ENCODE measurements at places on chromosomes 1 and 21. TPM values are rescaled to one million over a fixed set of nuclear protein-coding genes. Genes with fewer than 3 reads are reported as not detected.

GRCh38 chr1:200211157-200211556, 183.6 kb downstream of the NR5A2 start:
- DNase-seq: no peak
- no peaks in the 10 kb centered on the region for H3K27me3 ChIP-seq
- no peaks in the 10 kb centered on the region for H3K36me3 ChIP-seq
- no peak overlapping the region for H3K4me3 ChIP-seq

GRCh38 chr1:209560952-209561351, 22.6 kb upstream of the CAMK1G start:
- H3K4me1 ChIP-seq: no peaks in the 10 kb centered on the region
- H3K36me3 ChIP-seq: no peaks in the 10 kb centered on the region
- DNase-seq: no peak
- H3K27ac ChIP-seq: no peak overlapping the region
- H3K4me3 ChIP-seq: no peak overlapping the region

DNA sequence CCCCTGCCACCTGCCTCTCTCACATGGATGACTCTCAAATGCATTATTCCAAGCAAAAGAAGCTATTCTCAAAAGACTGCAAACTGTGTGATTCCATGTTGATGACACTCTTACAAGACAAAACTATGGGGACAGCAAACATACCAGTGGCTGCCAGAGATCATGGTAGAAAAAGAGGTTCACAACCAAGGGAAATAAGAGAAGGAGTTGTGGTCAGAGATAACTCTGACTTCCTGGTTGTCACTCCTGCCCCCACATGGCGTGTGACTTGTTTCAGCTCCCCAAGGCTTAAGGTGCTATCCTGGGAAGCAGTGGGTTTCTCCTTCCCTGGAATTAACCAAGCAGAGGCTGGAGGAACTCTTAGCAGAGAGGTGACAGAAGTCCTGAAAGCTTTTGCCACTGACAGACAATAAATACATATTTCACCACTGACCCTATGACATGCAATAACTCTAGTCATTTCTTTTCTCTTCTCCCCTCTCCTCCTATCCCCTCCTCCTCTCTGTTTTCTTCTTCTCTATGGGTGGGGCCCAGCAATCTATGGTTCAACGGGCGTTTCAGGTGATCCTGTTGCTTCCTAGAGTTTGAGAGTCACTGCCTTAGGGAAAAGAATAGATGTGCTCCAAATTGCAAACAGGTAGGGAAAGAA, 185.1 kb downstream of the FCRL5 start:
- H3K36me3 ChIP-seq: no peaks in the 10 kb centered on the region
- DNase-seq: no peak
- no peak overlapping the region for H3K4me3 ChIP-seq

GRCh38 chr1:7383671-7384520, 387.2 kb upstream of the VAMP3 start:
- peak; percentile 9 for DNase-seq
- H3K4me3 ChIP-seq: no peak overlapping the region
- no peaks in the 10 kb centered on the region for H3K4me1 ChIP-seq
- no peaks in the 10 kb centered on the region for H3K27me3 ChIP-seq
- no peaks in the 10 kb centered on the region for H3K36me3 ChIP-seq

DNA sequence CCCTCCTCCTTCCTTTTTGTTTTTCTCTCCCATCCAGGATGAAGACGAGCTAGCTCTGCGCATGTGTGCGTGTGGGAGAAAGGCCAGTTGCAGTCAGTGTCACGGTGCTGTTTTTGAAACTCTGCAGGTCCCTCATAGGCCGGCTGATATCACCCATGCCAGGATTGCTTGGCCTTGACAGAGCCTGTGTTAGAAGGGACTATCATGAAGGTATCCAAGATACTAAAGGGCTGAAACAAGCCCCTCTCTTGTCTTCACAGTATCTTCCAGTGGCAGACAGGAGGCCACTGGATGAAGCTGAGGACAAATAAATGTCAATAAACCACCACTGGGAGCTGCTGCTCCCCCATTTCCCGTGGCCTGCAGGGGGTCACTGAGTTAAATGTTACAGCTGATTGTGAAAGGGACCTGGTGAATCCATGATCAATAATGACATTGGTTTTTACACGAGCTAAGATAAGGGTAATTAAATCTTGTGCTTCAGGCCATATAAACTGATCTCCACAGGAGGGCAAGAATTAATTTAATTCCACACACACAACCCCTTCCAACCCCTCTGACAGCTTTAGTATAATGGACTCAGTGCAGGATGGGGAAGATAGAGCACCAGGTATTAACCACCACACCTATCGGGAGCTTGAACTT, 64.6 kb upstream of the TARBP1 start:
- H3K36me3 ChIP-seq: no peaks in the 10 kb centered on the region
- no peak for DNase-seq
- H3K27ac ChIP-seq: peak overlapping the region; percentile 35
- H3K4me1 ChIP-seq: peaks cover 13% of the 10 kb centered on the region
- no peaks in the 10 kb centered on the region for H3K27me3 ChIP-seq

DNA sequence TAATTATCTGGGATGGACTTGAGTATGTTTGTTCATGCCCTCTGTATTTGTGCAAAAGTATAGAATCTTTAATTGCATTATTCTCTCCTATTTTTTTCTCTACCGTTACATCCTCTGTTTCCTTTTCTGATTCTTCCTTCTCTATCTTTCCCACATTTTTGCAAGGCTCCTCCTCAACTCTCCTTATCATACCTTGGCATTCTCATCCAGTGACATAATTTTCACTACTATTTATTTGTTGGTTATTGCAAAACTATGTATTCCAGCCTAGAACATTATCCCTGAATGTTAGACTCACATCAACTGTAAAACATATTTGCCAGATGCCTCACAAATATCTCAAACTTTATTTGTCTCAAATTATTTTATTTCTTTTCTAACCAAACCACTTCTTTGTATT, 381.9 kb downstream of the COL11A1 start:
- H3K27ac ChIP-seq: no peak overlapping the region
- H3K4me1 ChIP-seq: no peaks in the 10 kb centered on the region
- DNase-seq: no peak
- no peak overlapping the region for H3K4me3 ChIP-seq
- no peaks in the 10 kb centered on the region for H3K36me3 ChIP-seq

- no peak overlapping the region for H3K27ac ChIP-seq
- peaks cover 9% of the 10 kb centered on the region for H3K36me3 ChIP-seq
- H3K4me3 ChIP-seq: no peak overlapping the region
- DNase-seq: no peak
- peaks cover 8% of the 10 kb centered on the region for H3K4me1 ChIP-seq
These were observed 4.9 kb downstream of the PPP1R8 start for GRCh38 chr1:27835501-27835900.

GRCh38 chr1:236706183-236706582, 19.9 kb downstream of the ACTN2 start:
- no peak overlapping the region for H3K4me3 ChIP-seq
- no peaks in the 10 kb centered on the region for H3K27me3 ChIP-seq
- DNase-seq: no peak
- no peaks in the 10 kb centered on the region for H3K36me3 ChIP-seq

DNA sequence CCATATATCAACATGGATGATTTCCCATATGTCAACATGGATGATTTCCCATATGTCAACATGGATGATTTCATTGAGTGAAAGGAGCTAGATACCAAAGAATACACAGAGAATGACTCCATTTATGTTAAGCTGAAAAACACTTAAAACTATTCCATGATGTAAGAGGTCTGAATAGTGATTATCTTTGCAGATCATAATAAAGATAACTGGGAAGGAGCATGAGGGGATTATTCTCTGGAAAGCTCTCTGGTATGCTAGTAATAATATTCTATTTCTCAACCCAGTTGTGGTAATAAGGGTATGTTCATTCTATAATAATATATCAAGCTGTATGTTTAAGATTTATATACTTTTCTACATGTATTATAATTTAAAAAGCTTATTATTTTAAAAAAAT, 14.1 kb downstream of the SYNJ1 start:
- H3K27ac ChIP-seq: no peak overlapping the region
- no peaks in the 10 kb centered on the region for H3K4me1 ChIP-seq
- H3K4me3 ChIP-seq: no peak overlapping the region
- H3K27me3 ChIP-seq: no peaks in the 10 kb centered on the region

GRCh38 chr1:241574154-241574553, 42.0 kb downstream of the KMO start:
- H3K4me1 ChIP-seq: no peaks in the 10 kb centered on the region
- no peak for DNase-seq
- H3K27me3 ChIP-seq: no peaks in the 10 kb centered on the region
- H3K4me3 ChIP-seq: no peak overlapping the region

GRCh38 chr1:32060914-32061313, 11.8 kb upstream of the TMEM39B start:
- H3K4me3 ChIP-seq: no peak overlapping the region
- DNase-seq: no peak
- H3K4me1 ChIP-seq: no peaks in the 10 kb centered on the region
- H3K27ac ChIP-seq: no peak overlapping the region
- H3K36me3 ChIP-seq: peaks cover 6% of the 10 kb centered on the region
- H3K27me3 ChIP-seq: no peaks in the 10 kb centered on the region

DNA sequence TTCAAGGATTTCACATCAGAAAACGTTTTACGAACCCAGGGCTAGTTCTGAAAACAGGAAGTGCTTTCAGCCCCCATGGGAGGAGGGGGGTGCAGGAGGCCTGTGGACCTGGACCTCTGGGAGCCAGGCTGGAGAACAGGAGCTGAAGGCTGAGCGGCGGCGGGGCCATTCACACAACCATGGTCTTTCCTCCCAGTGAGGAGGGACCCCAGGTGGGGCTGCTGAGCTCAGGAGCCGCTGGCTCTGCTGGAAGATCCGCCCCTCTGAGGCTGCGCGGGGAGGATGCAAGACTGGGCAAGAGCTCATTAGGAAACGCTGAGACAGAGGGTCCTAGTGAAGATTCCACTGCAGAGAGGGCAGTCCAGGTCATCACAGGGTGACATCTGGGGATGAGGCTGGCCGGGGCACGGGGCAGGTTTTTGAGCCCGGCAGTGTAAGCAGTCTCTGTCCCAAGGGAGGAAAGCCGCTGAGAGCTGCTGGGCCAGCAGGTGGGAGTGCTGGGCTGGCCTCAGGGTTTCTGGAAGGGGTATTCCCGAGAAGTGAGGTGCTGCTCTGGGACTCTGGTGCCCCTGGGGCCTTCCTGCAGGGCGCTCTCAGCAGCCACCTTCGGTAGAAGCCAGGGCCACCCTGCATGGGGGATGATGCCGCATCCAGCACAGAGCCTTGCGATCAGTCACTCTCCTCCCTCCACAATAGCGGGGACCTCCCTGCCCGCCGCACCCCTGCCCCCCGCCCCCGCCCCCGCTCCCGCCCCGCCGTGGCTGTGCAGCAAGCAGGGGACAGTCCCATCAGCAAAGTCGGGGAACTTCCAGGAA, 7.5 kb downstream of the MX2 start:
- DNase-seq: no peak
- H3K27me3 ChIP-seq: no peaks in the 10 kb centered on the region
- H3K4me3 ChIP-seq: peak overlapping the region; percentile 19
- H3K4me1 ChIP-seq: no peaks in the 10 kb centered on the region

GRCh38 chr1:62438163-62438562, 1.3 kb downstream of the USP1 start:
- H3K27me3 ChIP-seq: no peaks in the 10 kb centered on the region
- H3K4me1 ChIP-seq: peaks cover 4% of the 10 kb centered on the region
- peak overlapping the region; percentile 95 for H3K4me3 ChIP-seq
- no peaks in the 10 kb centered on the region for H3K36me3 ChIP-seq

GRCh38 chr1:234217316-234217840, 155.9 kb upstream of the COA6 start:
- peaks cover 15% of the 10 kb centered on the region for H3K27me3 ChIP-seq
- no peak overlapping the region for H3K4me3 ChIP-seq
- no peak for DNase-seq

DNA sequence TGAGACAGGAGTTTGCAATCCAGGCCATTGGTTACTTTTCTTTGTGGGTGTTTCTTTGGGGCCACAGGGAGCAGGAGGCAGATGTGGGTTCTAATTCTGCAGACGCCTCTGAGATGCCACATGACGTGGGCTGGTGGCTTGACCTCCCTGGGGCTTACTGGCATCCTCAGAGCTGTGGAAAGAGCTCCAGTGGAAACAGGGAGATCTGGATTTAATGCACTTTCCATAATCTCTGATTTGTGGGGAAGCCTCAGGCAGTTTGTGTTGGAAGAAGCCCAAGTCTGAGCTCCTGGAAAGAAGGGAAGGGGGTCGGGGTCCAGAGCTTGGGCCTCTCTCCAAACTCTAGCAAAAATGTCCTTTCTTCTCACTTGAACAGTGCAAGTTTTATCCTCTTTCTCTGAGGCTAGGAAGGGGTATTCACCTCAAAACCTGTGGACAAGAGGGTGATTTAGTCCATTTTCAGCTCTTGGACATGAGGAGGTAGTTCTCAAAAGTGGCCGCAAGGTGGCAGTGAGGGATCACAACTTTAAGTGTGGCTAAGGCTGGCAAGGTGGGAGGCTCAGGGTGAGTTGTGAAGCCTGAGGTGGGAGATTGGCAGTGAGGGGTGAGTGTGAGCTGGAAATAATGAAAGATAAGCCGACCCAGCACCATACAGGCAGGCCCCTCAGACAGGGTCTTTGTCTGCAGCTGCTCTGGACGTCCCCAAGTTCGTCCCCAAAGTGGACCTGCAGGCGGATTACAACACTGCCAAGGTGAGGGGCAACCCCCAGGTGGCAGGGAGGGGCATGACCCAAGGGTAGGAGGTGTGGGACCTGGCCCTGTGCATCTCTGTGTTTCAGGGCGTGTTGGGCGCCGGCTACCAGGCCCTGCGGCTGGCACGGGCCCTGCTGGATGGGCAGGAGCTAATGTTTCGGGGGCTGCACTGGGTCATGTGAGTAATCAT, 9.2 kb downstream of the IKBKE start:
- H3K36me3 ChIP-seq: peaks cover 5% of the 10 kb centered on the region
- no peaks in the 10 kb centered on the region for H3K4me1 ChIP-seq
- no peak overlapping the region for H3K4me3 ChIP-seq
- no peak overlapping the region for H3K27ac ChIP-seq

- no peaks in the 10 kb centered on the region for H3K27me3 ChIP-seq
- H3K36me3 ChIP-seq: peaks cover 10% of the 10 kb centered on the region
- no peak for DNase-seq
- peaks cover 16% of the 10 kb centered on the region for H3K4me1 ChIP-seq
- H3K27ac ChIP-seq: peak overlapping the region; percentile 86
These were observed 386 bp upstream of the TSTD1 start for GRCh38 chr1:161039154-161039545.

- H3K27me3 ChIP-seq: no peaks in the 10 kb centered on the region
- no peak overlapping the region for H3K4me3 ChIP-seq
- H3K36me3 ChIP-seq: no peaks in the 10 kb centered on the region
These were observed 1078.3 kb downstream of the NCAM2 start for GRCh38 chr21:22076471-22076870.

DNA sequence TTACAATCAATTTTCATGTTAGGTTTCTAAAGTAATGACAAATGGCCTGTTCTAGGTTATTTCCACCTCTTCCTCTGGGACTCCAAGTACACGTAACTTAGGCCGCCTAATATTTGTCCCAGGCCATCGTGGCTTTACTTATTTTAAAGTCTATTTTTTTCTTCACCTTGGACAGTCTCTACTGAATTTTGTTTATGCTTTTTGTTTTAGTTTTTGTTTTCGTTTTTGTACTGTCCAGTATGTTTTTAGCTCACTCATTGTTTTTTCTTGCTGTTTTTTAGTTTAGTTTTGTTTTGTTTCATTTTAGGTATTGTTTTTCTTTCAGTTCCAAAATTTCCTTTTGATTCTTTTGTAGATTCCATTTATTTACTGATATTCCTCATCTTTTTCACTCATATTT, 187.7 kb upstream of the RNPC3 start:
- no peaks in the 10 kb centered on the region for H3K27me3 ChIP-seq
- H3K4me1 ChIP-seq: no peaks in the 10 kb centered on the region
- no peak for DNase-seq
- H3K4me3 ChIP-seq: no peak overlapping the region
- H3K36me3 ChIP-seq: no peaks in the 10 kb centered on the region
- H3K27ac ChIP-seq: no peak overlapping the region

C1orf141 gene
- not detected for total RNA-seq

VHLL gene
- total RNA-seq: not detected

HES3 gene
- not detected for total RNA-seq

SHE gene
- 1.7 TPM for total RNA-seq
